ENCODE measurements at places on chromosomes 5 and 9.

- no peak for DNase-seq
Observed at GRCh38 chr9:137070906-137071275, 534 bp upstream of the SAPCD2 start.

DNA sequence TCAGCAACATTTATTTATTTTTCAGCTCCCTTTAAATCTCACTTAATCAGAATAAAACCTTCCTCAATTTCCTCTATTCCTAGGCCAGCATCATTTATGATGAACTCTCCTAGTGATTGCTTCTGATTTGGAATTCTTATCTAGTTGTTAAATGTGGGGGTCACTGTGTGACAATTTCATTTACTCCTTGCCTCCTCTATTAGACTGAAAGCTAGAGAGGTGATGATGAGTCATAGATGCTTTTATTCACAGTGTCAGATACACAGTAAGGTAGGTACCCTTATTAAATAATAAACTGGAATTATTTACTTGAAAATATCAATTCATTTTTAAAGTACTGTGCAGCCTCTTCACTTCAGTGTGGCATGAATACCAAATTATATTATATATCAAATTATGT lies 960.6 kb downstream of the MAT2B start:
- no peak for DNase-seq

DNA sequence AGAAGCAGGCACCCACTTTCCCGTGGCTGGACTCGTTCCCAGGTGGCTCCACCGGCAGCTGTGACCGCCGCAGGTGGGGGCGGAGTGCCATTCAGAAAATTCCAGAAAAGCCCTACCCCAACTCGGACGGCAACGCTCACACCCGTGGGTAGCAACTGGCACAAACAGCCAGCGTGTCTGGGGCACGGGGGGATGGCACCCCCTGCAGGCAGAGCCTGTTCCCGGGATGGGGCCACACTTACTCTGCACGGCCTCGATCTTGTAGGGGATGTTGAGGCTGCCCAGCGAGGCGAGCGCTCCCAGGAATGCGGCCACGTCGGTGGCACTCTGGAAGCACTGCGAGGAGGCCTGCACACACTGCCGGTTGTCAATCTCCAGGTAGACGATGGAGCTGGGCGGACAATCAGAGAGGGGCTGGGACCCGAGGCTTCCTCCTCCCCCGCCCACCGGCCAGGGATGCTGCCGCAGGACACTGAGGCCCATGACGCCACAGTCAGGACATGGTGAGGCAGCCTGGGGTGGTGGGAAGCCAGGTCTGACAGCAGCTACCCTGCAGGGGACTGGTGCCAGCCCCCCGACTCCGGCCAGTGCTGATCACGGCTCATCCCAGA lies 20.2 kb upstream of the SEC16A start:
- no peak for DNase-seq

DNA sequence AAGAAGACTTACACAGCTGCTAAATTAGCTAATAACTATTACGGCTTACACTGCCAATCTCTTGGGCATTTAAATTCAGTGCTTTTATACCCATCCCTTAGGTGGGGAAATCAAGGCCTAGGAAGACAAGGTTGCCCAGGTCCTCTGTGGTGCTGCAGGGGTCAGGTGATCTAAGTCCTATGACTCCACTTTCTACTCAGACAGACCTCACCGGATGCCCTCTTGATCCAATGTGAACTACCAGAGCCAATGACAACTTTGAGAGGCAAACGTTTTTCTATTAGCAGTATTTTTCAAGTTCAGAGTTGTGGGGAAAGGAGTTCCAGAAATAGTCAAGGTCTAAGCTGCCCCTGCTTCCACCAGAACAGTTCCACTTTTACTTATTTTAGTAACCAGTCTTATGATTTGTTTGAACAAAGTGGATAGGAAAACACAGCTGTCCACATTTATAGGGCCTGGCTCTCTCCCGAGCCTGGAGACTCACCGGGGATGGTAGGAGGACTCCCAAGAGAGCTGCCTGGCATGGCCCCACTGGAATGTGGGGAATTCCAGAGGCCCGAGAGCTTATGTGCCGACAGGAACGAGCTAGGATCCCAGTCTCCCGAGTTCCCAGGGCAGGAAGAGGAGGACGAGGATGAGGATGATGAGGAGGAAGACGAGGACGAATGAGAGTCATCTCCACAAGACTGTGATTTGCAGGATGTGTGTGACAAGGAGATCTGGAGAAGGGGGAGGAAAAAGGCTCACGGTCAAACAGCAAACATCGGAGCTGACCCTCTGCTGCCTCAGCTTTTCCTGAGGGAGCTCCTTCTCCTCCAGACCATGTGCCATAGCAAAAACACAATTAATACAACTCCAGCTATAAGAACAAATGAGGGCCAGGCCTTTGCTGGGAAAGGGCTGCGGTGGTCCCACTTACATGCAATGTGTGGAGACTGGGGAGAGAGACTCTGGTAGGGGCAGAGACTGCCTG lies 16.7 kb downstream of the FAM193B start:
- DNase-seq = no peak
